ENCODE measurements at places on chromosomes 6 and 20.

GRCh38 chr20:23520185-23520584 is 29.3 kb downstream of the CST8 start:
- no peak for DNase-seq

- no peak for DNase-seq
Measured at GRCh38 chr20:12467758-12468157, 541.0 kb upstream of the SPTLC3 start.

DNA sequence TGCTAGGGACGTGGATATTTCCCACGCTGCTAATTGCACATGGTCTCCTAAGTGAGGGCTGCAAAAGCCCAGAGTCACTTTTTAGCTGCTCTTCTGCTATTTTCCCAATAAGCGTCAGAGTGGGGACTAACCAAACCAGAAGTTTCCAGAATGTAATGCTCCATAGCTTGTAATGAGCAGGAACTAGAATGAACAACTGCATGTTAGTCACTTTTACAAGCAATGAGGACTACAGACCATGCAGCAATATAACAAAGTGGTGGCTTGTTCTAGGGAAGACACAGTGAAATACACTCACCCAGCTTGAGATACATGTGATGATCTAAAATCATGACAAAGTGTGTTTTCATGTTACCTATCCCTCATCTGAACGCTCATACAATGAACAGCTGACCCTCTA is 314.1 kb upstream of the SGK1 start:
- DNase-seq, result no peak

DNA sequence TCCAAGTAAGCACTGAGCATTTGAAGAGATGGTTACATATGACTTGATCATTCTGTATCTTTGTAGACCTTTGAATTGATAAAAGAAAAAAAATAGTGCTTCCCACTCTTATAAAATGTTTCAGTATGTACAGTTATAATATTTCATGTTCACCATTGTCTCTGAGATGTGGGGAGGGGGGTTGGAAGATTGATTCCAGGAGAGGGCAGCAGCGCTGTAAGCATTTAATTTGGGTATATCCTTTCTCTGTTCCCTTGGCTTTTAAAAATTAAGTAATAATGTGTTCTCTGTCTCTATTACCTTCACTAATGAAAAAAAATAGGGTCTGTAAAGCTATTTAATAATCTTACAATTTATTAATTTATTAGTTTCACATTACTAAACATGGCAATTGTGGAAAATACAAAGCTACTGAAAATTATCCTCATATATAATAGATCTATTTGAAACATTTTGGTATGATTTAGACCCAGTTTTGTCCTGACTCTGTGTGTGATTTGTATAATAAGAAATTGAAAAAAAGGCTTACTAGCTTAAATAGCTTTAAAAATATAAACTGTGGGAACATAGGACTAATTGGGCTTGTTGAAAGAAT is 341.2 kb downstream of the CDKAL1 start:
- DNase-seq, result peak; percentile 45

DNA sequence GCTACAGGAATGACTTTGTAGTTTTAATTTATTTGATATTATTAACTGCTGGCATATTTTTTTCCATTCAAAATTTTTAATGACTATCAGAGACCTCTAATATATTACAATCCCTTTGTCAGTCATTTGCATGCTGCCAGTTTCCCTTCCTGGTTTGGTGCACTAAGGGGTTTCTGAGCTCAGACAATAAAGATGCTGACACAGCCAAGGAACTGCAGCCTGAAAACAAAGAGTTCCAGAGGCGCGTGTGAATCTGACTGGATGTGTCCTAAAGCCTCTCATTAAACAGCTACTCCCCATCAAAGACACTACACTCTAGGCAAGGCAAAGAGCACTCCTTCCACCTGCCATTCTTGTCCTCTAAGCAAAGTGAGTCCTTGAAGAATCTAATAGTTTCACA is 116.8 kb upstream of the DST start:
- DNase-seq, result no peak

GRCh38 chr20:57469418-57470211 is 55.3 kb downstream of the CTCFL start:
- no peak for DNase-seq

- DNase-seq, result no peak
Measured at GRCh38 chr6:39646751-39647420, 78.3 kb downstream of the KIF6 start.

DNA sequence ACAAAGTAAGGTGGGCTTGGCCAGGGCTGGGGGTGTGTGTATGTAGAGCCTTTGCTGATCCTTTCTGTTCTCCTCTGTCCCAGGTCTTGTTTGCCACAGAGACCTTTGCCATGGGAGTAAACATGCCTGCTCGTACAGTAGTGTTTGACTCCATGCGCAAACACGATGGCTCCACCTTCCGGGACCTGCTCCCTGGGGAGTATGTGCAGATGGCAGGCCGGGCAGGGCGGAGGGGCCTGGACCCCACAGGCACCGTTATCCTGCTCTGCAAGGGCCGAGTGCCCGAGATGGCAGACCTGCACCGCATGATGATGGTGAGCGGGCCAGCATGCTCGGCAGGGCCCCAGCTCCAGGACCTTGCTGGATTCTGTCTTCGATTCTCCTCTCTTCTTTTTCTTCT is 6.2 kb downstream of the DXO start:
- DNase-seq, result no peak

DNA sequence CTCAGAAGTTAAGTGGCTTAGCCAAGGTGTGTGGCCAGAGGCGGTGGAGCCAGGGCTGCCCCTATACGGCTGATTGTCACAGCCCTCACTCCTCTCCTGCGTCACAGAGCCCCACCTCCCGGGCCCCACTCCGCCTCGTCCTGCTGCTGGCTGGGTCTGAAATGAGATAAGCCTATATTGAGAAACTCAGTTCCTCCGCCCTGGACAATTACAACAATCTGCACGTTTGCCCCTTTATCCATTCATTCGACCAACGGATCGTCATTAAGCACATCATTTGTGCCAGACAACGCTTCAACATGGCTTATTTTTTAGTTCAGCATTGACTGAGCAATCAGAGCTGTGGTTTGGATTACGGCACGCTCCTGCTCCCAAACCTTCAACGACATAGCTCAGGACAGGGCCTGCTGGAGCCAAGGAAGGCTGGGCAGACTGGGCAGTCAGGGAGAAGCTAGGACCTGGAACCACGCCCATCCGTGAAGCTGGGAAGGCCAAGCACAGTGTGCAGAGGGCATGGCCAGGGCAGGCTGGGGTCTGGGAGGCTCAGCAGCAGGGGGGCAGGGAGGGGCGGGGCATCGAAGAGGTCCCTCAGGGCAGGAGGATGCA is 16.6 kb upstream of the EZR start:
- DNase-seq, result peak; percentile 30

GRCh38 chr6:56693246-56693607 is 50.5 kb upstream of the DST start:
- peak; percentile 87 for DNase-seq

- DNase-seq, result no peak
Measured at GRCh38 chr6:43725643-43726580, 38.3 kb upstream of the MRPS18A start.

DNA sequence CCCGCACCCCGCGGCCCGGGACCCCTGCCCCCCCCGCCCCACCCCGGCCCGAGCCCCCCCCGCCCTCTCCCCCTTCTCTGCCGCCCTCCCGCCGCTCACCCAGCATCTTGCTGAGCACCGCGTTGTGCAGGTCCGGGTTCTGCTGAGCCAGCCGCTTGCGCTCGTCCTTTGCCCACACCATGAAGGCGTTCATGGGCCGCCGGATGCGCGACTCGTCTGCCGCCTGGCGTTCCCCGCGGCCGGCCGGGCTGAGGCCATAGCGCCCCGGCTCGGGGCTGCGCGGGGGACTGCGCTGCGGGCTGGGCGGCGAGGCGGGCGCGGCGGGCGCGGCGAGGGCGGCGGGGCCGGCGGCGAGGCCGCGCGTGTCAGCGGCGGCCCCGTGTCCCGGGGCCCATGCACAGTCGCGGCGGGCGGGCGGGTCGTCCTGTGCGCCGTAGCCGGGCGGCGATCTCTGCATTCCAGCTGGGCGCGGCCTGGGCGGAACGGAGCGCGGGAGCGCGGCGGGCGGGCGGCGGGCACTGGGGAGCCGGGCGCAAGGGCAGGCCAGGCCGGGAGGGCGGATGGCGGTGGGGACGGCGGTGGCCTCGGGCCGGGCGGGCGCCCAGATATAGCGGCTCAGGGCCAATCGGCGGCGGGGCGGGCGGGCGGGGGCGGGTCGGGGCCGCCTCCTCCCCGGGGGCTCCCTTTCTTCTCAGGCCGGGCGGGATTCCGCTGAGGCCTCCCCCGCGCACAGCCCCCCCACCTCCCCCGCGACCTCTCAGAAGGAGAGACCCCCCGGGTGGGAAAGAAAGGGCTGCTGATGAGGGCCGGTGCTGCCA is at the start of gene SOX18:
TSS of gene SOX18 (minus strand) at position 580 of the 818 bp plus-strand sequence. CDS start at position 457, 123 bp downstream.
- peak; percentile 21 for DNase-seq

DNA sequence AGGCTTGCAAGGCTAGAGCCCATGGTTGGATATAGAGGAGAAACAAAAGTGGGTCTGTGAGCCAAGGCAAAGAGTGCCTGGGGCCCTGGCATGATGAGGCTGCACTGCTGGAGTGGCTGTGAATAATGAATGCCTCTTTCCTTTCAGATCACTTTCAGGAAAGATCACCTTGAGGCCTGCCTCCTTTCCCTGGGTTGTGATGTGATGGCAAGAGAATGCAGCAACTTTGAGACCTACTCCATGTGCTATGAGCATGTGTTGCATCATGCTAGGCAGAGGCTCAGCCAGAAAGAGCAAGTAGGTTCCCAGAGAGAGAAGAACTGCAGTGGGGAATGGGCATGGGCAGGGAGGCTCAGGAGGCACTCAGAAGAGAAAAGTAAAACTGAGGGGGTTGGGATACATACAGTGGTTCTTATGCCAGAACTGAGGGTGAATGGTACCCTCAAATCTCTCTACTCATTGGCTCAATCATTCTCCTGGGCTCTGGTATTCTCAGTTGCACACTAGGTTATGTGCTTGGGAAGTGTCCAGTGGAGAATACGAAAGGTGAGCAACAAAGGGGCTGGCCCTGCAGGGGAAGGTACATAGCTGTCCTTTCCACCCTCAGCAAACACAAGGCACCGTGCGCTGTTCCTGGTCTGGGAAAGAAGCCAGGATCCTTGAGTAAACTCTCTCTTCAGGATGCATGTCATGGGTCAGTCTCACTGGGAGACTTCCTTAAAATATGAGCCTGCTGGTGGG is 45.9 kb downstream of the CD164 start:
- peak; percentile 56 for DNase-seq

DNA sequence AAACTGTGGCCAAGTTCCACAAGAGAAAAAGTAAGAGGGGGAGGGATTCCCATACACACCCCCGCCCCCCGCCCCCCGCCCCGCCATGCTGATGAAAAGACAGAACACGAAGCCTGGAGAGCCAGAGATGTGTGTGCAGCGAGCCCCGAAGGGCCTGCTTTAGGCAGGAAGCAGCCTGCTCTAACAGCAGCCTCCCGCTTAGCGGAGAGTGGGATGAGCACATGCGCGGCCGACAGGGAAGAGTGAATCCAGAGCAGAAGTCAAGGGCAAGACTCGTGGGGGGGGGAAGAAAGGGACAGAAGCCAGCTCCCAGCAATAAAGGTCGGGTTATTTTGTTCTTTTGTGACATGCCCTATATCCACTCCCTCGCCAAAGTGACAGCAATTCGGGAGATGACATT is 67.2 kb upstream of the PTGIS start:
- no peak for DNase-seq

- no peak for DNase-seq
Measured at GRCh38 chr6:44072452-44072958, 54.7 kb downstream of the MRPL14 start.

DNA sequence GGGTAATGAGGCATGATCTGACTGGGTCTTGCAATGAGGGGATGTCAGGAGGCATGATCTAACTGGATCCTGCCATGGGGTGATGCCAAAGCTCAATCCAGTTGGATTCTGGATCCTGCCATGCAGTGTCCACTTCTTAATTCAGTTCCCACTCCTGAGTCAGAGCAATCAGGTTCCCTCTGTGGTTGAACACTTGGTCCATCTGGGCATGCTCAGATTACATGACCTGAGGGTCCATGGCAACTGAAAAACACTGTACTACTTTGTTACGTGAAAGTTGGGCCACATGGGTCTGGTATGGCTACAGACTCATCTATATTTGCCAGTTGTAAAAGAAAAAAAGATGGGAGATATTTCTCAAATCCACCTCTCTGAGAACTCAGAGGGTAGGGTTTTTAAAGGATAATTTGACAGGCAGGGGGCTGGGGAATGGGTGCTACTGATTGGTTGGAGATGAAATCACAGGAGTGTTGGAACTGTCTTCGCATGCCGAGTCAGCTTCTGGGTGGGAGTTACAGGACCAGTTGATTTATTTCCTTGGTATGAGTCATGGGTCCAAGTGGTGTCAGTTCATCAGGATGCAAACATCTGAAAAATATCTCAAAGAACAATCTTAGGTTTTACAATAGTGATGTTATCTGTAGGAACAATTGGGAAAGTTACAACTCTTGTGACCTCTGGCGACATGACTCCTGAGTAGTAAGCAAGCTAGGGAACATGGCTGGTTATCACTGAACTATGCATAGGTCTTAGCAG is 21.6 kb downstream of the C6orf163 start:
- peak; percentile 8 for DNase-seq

DNA sequence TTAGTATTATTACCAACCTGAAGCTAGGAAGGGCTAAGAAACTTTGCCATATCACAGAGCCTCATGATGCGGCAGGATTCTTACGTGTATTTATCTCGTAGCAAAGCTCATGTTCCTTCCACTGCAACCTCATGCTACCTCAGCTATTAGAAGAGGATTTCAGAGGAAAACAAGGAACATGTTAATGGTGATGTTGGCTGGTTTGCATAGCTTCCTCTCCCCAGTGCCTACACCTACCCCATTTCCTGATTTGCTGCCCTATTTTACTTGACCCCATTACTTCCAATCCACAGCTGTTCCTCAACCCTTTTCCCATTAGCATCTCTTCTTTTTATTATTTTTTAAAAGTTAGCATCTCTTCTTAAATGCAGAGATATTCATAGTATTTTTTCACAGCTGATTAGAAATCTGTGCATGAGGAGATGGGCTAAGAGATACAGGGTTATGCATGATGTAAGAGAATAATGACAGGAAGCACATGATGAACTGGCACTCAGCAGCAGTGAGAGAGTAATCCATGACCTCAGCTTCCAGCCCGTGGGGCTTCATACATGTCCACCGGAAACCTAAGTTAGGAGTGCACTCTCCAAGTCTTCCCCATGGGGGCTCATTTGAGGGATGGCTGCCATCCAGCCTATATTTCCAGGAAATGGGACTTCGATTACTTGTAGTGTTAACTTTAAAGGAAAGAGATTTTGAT is 106.1 kb upstream of the ASF1A start:
- DNase-seq, result no peak

DNA sequence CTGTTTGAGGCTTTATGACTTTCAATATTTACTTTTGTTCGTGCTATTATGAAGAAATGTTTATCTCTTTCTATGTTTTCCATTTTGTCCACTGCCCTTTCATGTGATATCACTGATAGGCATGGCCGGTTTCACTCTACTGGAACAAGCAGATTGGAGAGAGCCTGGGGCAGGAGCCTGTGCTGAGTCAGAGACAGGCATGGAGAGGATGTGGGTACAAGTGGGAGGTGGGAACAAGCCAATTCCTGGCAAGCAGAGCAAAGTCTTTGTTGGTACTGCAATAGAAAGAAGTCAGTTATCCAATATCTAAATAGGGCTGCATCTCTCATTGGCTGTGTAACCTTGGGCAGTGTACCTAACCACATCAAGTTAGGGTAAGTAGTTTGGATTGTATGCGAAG is 545.6 kb upstream of the MAP3K7 start:
- DNase-seq, result no peak

All from IMR-90 (cell line).